Endothelial cell of umbilical vein (primary cell): ENCODE measurements at places on chromosomes 1 and 21. TPM values are rescaled to one million over a fixed set of nuclear protein-coding genes. Genes with fewer than 3 reads are reported as not detected.

Gene PRAMEF2
- polyA plus RNA-seq = not detected in 2 replicates

Gene OR2T29
- polyA plus RNA-seq = not detected in 2 replicates

Gene LTN1
- 2.9 and 3.8 TPM in 2 replicates for polyA plus RNA-seq

Gene PMVK
- 24.0 and 32.7 TPM in 2 replicates for polyA plus RNA-seq

Gene IL19
- not detected in 2 replicates for polyA plus RNA-seq

Gene SEMA4A
- 0.97 and 1.5 TPM in 2 replicates for polyA plus RNA-seq

Gene FMO2
- polyA plus RNA-seq = not detected in 2 replicates

Gene RGS7
- 0.33 and 0.43 TPM in 2 replicates for polyA plus RNA-seq

Gene C1orf94
- not detected in 2 replicates for polyA plus RNA-seq

DNA sequence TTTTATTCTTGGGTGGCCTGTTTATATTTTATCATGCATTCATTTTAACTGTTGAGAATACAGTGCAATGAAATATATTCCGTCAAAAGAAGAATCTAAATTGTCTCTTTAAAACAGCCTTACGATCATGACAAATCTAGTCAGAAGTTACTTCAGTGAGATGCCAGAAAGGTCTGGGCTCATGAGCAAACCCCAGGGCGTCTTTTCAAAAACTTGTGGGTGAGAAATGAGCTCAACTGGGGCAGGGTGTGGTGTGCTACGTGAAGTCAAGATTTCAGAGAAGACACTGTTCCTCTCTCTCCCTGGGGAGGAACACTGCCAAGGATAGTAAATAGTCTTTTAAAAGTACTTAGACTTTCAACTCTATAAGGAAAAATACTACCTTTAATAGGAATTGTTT lies 13.4 kb upstream of the UAP1 start:
- no peak overlapping the region for H3K27ac ChIP-seq
- no peak for DNase-seq
- no peaks in the 10 kb centered on the region for H3K27me3 ChIP-seq
- H3K36me3 ChIP-seq = no peaks in the 10 kb centered on the region
- no peaks in the 10 kb centered on the region for H3K4me1 ChIP-seq
- no peak overlapping the region for H3K4me3 ChIP-seq

GRCh38 chr21:42732033-42732410 lies 78.6 kb downstream of the PDE9A start:
- DNase-seq = no peak
- H3K27me3 ChIP-seq = peaks cover 3% of the 10 kb centered on the region
- H3K4me3 ChIP-seq = no peak overlapping the region
- H3K4me1 ChIP-seq = no peaks in the 10 kb centered on the region
- no peaks in the 10 kb centered on the region for H3K36me3 ChIP-seq

DNA sequence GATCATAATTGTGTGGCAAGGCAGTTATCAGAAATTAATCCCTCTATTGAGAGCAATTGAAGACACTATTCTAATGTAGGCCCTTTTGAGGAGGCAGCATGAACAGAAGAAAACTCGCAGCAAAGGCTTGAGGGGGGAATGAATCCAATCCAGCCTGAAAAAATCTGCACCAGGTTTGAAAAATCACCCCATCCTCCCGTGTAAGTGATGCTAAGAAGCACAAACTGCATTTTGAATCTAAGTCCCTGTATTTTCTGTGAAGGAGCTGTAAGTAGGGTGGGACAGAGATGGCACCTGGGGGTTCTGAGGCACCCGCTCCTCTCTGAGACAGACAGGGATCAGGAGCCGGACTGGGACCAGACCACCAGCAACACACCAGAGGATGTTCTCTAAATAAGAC lies at the start of gene CRB1:
CRB1 (plus strand) TSS at position 241 of the 400 bp plus-strand sequence. CDS start 161 bp downstream, outside the sequence.
- H3K4me3 ChIP-seq = no peak within 1 kb of the TSS
- no peaks in the 10 kb centered on the region for H3K27me3 ChIP-seq

DNA sequence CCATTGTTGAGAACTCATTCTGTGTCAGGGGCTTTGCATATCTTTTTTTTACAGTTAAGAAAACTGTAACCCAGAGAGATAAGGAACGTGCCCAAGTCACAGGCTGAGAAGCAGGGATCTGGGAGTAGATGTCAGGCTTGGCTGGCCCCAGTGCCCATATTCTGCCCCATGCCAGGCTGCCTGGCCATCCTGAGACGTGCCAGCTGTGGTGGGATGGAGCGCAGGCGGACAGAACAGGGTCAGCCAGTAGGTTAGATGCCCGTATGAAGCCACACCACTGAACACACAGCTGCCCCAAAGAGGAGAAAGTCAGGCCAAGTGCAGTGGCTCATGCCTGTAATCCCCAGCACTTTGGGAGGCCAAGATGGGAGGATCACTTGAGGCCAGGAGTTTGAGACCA lies 55.9 kb downstream of the SLC66A1 start:
- no peaks in the 10 kb centered on the region for H3K4me1 ChIP-seq
- DNase-seq = no peak
- no peak overlapping the region for H3K27ac ChIP-seq
- no peaks in the 10 kb centered on the region for H3K36me3 ChIP-seq

DNA sequence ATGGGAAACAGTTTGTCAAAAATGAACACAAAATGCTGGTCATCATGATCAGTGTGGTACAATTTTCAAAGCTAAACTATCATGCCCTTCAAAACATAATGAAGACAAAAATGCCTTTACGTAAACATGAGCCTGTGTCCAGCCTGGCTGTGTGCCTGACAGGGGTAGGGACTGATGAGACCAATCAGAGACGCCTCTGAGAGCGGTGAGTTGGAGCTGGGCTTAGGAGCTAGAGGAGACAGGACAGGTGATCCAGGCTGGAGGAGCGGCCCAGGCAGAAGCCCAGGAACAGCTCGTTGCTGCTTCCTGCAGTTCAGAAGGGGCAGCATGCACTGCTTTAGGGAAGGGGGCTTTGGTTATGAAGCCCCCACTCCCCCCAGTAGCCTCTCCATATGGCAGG lies 70.0 kb downstream of the ARHGEF10L start:
- H3K27me3 ChIP-seq = no peaks in the 10 kb centered on the region
- DNase-seq = no peak
- H3K4me1 ChIP-seq = no peaks in the 10 kb centered on the region
- no peak overlapping the region for H3K4me3 ChIP-seq

DNA sequence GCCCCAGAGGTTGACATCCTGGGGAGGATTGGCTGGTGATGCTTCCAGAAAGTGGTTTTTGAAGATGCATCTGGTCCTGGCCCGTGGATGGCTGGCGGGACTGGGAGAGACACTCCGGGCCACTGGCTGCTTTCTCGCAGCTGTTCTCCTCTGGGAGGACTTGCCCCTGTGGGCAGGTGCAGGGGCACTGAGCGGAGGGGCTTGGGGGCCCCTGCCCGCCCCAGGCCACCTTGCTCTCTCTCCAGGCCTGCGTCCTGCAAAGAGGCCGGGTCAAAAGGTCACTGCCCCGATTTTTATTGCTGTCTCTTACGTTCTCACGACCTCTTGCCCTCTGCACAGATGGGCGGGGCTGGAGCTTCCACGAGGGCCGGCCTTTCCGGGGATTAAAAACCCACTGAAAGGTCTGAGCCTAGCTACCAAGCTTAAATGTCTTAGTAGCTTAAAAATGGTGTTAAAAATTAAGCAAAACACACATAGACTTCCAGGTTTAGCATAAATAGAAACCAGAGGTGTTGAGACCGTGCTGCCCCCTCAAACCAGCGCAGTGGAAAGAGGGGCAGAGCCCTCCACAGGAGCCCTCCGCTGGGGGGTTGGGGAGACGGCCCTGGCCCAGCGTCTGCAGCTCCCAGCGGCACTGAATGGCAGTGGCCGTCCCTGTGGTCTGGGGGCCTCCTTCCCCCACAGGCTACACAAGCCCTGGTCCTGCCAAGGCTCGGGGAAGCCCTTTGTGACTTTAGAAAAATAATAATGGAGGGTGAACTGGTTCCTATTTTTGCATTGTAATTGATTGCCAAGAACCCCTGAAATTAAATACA lies 43.9 kb downstream of the SKI start:
- H3K4me1 ChIP-seq = peaks cover 8% of the 10 kb centered on the region
- no peak for DNase-seq
- no peaks in the 10 kb centered on the region for H3K27me3 ChIP-seq
- H3K36me3 ChIP-seq = no peaks in the 10 kb centered on the region

GRCh38 chr1:99771513-99771918 lies 5.1 kb upstream of the FRRS1 start:
- H3K27ac ChIP-seq = no peak overlapping the region
- peaks cover 5% of the 10 kb centered on the region for H3K27me3 ChIP-seq
- no peak overlapping the region for H3K4me3 ChIP-seq
- no peak for DNase-seq
- H3K36me3 ChIP-seq = no peaks in the 10 kb centered on the region

DNA sequence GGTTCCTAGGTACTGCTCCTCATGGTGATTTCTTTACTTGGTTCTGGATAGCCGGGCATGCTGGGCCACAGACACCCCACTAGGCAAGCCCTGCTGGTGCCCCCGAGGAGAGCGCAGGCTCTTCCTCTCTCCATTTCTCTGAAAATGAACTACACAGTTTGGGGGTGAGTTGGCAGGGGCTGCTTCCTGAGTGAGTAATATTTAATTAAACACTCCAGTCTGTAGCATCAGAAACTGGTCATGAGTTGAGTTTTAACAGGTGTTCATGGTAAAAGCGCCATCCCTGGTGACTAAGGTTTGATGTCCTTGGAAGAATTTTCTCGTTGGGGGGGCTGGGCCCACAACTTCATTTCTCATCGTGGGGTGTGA lies 1.7 kb downstream of the SPSB1 start:
- DNase-seq = peak; percentile 85
- H3K4me3 ChIP-seq = peak overlapping the region; percentile 7
- H3K27me3 ChIP-seq = no peaks in the 10 kb centered on the region
- no peaks in the 10 kb centered on the region for H3K36me3 ChIP-seq
- H3K4me1 ChIP-seq = peaks cover 15% of the 10 kb centered on the region
- peak overlapping the region; percentile 43 for H3K27ac ChIP-seq

DNA sequence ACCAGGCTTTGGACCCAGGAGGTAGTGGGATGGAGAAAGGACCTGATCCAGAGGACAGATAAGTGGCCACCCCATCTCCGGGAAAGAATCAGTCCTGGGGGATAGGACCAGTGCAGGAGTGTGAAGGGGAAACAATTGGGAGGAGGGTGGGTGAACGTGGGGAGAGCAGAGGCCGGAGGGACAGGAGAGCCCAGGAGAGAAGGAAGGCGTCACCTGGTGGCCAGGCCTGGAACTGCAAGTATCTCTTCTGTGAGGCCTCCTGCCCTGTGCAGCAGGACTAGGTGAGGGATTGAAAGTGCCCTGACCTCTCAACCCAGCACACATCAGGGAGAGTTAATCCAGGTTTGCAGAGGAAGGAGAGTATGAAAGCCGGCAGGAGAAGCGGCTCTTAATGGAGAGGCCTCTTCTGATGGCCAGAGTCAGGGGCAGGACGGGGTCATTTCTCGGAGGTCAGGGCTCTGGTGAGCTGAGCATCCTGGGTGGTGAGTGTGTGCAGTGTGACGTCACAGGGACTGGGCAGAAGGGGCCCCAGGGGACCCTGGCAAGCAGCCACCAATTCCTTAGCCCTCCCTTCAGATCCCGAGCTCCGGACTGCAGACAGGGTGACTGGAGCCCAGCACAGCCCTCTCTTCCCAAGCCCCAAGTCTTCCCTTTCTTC lies 9.2 kb upstream of the LAD1 start:
- H3K4me1 ChIP-seq = no peaks in the 10 kb centered on the region
- H3K27ac ChIP-seq = no peak overlapping the region
- no peak overlapping the region for H3K4me3 ChIP-seq

DNA sequence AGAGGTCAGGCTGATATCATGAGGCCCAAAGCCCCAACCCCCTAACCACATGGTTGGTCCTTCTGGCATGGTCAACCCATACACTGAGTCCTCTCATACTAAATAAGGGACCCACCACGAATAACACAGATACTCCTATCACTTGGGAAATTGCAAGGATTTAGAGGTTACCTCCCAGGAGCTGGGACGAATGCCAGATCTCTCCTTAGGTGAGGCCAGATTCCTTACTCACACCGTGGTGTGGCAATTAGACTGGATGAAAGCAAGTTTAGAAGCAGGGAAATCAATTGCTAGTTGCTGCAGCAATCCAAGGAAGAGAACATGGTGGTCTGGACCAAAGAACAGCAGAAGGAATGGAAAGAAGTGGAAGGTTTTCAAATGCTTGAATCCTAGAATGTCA lies 60.1 kb downstream of the IER5 start:
- H3K27me3 ChIP-seq = no peaks in the 10 kb centered on the region
- H3K4me1 ChIP-seq = peaks cover 7% of the 10 kb centered on the region
- H3K27ac ChIP-seq = no peak overlapping the region
- no peaks in the 10 kb centered on the region for H3K36me3 ChIP-seq

DNA sequence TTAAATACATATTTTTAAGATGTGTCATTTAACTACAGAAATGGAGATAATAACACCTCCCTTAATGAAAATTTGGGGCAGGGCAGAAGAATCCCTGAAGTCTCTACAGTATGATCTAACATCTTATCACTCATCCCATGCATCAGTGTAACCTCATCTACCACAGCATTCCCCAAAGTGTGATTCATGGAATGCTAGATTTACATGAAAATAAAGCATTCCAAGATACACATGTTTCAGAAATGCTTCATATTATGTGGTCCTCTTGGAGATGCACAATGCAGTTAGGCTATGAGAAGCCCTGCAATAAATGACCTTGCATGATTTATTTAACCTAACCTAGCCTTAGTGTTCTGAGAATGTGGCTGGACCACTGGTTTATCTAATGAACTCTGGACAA lies 166.9 kb upstream of the SYT6 start:
- H3K36me3 ChIP-seq = no peaks in the 10 kb centered on the region
- H3K27me3 ChIP-seq = no peaks in the 10 kb centered on the region
- no peak overlapping the region for H3K4me3 ChIP-seq
- no peak overlapping the region for H3K27ac ChIP-seq
- no peak for DNase-seq

DNA sequence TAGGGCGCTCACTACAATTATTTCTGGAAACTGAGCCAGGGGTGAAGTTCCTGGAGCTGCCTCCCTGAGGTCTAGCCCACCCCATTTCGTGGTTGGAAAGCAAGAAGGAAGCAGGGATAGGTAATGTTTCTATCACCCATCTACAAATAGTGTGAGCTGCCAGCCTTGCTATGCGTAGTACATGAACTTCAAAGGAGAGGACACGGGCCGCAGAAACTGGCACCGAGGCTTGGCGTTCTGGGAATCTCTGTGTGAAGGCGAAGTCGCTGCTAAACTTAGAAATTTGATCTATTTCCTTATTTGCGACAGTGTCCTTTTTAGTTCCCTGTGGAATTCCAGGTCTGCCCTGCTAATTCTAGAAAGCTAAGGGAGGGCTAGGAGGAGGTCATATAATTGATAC lies 49.6 kb upstream of the NTPCR start:
- H3K4me3 ChIP-seq = no peak overlapping the region
- no peak for DNase-seq
- no peaks in the 10 kb centered on the region for H3K36me3 ChIP-seq
- no peak overlapping the region for H3K27ac ChIP-seq
- H3K27me3 ChIP-seq = no peaks in the 10 kb centered on the region
- no peaks in the 10 kb centered on the region for H3K4me1 ChIP-seq

DNA sequence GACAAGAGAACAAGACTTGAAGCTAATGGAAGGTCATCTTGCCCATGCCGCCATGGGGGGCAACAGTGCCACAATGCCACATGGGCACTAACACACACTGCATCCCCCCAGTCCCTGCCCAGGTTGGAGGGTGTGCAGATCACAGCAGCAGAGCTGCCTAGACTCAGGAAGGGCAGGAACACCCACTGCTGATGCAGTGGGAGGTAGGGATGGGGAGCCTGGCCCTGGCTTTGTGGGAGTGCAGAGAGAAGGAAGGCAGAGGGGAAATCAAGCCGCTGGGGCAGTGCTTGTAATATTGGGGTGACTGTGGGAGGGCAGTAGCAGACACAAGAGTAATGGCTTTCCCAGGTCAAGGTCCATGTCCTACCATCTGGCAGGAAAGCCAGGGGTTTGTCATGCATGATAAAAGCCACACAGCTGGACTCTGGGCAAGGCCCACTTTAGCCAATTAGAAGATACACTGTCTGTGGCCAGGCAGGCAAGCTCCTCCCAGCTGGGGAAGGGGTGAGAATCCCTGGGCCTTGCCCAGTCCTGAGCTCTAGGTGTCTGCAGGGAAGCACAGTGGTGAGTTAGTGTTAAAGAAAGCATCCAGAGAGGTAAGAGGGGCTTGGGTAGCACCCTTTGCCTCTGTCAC lies 25.4 kb upstream of the MEF2D start:
- H3K4me1 ChIP-seq = no peaks in the 10 kb centered on the region
- no peak overlapping the region for H3K27ac ChIP-seq
- peaks cover 4% of the 10 kb centered on the region for H3K36me3 ChIP-seq
- no peak for DNase-seq
